ENCODE measurements at places on chromosomes 4 and X.

DNA sequence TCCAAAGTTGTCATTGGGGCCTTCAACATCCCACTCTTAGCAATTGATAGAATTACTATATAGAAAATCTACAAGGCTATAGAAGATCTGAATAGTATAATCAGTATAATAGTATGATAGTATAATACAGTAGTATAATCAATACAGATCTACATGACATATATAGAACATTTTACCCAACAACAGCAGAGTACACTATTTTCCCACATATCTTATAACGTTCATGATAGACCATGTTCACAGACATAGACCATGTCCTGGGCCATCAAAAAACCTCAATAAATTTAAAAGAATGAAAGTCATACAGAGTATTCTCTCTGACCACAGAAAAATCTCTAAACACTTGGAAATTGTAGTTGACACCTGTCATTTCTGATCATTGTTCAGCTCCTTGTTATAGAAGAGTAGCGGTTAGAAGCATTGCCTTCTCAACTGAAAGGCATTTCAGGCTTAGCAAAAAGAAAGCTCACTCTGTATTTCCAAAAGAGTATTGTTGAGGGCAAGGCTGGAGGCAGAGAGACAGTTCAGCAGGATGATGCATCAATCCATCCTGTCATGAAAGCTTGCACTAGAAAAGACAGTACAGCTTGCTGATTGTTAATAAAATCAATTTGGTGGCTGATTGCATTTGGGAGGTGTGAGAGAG is 38.8 kb upstream of the ARMCX5 start:
- no peak for DNase-seq

- no peak for DNase-seq
Measured at GRCh38 chr4:37535872-37536271, 150.3 kb downstream of the RELL1 start.

DNA sequence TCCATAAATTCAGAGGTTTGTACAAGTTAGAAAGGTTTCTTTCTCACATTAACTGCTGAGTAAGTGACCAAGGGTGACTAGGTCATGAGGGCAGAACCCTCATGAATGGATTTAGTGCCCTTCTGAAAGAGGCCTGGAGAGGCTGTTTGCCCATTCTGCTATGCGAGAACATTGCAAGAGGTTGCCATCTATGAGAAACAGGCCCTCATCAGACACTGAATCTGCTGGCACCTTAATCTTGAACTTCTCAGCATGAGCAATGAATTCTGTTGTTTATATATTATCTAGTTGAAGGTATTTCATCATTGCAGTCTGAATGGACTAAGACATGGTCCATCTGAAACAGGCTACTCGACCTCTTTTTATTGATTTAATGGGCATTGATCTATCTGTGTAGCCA is 96.2 kb upstream of the GPRIN3 start:
- DNase-seq = no peak

- no peak for DNase-seq
Measured at GRCh38 chr4:128311659-128312403, 24.2 kb upstream of the PGRMC2 start.

DNA sequence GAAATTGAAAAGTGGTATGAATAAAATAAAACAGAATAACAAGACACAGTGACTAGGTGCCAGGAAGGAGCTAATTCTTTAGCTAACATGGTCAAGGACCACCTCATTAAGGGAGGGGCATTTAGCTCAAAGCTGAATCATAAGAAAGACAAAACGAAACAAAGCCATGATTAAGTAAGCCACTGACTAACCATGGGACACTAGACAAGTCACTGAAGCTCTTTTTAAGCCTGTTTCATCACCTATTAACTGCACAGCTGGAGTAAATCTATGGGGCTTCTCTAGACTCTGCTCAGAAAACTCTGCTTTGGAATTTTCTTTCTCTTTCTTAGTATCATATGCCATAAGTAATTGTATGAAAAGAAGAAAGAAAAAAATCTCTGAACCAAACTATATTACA is 49.8 kb upstream of the C1QTNF7 start:
- DNase-seq = no peak

DNA sequence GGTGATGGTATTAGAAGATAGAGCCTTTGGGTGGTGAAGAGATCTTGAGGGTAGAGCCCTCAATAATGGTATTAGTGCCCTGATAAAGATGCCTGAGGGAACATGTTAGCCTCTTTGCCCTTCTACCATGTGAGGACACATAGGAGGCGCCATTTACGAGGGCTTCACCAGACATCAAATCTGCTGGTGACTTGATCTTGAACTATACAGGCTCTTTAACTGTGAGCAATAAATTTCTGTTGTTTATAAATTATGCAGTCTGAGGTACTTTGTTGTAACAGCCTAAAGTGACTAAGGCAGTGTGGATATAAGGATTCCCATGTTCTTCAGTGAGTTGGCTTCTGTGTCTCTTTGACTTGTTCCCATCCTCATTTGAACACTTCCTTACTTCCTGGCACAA is 11.8 kb downstream of the MOB1B start:
- DNase-seq = no peak

GRCh38 chr4:153663667-153664066 is 20.4 kb upstream of the TLR2 start:
- no peak for DNase-seq

DNA sequence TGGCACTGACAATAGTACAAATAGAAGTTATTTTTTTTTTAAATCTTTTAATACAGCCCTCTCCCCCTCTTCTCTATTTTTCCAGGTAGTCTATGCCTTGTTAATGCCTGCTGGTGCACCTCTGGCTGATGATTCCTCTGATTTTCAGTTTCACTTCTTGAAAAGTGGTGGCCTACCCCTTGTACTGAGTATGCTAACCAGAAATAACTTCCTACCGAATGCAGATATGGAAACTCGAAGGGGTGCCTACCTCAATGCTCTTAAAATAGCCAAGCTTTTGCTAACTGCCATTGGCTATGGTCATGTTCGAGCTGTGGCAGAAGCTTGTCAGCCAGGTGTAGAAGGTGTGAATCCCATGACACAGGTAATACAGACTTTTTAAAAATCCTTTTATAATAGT is 99.1 kb downstream of the USP9X start:
- no peak for DNase-seq

- no peak for DNase-seq
Measured at GRCh38 chr4:3819210-3819919, 53.2 kb downstream of the ADRA2C start.

- no peak for DNase-seq
Measured at GRCh38 chr4:156781852-156782251, 189.7 kb downstream of the PDGFC start.

DNA sequence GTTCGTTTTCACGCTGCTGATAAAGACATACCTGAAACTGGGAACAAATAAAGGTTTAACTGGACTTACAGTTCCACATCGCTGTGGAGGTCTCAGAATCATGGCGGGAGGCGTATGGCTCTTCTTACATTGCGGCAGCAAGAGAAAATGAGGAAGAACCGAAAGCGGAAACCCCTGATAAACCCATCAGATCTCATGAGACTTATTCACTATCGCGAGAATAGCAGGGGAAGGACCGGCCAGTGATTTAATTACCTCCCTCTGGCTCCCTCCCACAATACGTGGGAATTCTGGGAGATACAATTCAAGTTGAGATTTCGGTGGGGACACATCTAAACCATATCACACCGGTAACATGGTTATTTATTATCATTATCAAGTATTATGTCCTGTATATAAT is 2204.5 kb downstream of the ARAP2 start:
- DNase-seq = no peak

DNA sequence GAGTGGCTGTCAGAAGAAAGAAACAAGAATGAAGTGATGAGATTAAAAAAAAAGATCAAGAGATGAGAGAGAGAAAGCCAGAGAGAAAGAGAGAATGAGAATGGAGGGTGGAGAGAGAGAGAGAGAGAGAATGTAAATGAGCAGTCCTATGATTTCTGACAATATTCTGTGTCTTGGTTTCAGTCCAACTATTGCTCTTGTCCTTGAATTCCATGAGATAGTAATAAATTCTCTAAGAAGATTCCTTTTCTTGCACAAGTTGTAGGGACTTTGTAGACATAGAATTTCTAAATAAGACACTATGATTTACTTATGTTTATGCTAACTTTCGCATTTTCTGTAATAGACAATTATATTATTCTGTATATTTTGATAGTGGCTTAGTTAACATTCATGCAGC is 149.6 kb upstream of the CTSO start:
- no peak for DNase-seq

DNA sequence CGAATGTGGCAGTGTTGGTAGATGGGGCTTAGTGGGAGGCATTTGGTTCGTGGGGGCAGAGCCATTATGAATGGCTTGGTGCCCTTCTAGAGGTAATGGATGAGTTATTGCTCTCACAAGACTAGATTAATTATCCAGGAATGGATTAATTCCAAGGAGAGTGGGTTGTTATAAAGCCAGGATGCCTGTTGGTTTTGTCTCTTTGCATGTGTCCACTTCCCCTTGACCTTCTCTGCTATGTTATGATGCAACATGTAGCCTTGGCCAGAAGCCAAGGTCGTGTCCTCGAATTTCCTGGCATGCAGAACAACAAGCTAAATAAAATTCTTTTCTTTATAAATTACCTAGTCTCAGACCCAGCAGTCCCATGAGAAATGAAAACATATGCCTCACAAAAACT is 111.2 kb upstream of the PLS3 start:
- DNase-seq = no peak

DNA sequence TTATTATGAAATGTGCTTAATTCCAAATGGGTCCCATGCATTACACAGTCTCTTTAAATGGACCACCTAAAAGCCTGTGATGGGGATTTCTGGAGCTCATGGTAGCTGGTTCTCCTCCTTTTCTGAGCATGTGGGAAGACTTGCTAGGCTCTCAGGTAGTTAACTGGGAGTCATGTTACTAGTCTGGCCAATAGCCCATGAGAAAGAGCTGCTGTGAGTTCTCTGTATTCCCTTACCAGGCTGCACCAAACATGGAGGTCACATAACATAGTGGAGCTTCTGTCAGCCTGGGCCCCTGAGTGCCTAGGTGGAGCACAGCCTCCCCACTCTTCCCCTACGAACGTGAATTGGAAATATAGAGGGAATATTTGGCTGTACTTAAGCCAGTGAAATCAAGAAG is 198.4 kb downstream of the MAML3 start:
- no peak for DNase-seq

DNA sequence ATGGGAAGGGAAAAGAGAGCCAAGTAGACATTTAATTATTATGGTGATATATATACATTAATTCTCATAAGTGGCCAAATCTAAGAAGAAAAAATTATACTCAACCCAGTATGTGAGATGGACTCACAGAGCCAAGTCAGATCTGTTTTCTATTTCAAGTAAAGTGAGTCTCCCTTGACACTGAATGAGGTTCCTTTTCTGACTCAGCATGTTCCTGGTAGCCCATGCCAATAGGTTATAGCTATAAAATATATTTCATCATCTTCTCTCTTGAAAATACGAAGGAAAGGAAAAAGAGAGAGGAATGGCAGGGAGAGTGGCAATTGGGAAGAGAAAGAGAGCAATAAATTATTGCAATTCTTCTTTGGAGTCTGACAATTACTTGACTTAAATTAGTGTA is 68.8 kb upstream of the GRIA2 start:
- DNase-seq = no peak

GRCh38 chr4:183098019-183098722 is 886 bp upstream of the WWC2 start:
- DNase-seq = no peak

- no peak for DNase-seq
Measured at GRCh38 chrX:71162981-71163380, 18.3 kb downstream of the NLGN3 start.

GRCh38 chr4:185290656-185291055 is 81.3 kb downstream of the SNX25 start:
- DNase-seq = no peak

- DNase-seq = no peak
Measured at GRCh38 chrX:23659339-23659738, 8.0 kb upstream of the PRDX4 start.

DNA sequence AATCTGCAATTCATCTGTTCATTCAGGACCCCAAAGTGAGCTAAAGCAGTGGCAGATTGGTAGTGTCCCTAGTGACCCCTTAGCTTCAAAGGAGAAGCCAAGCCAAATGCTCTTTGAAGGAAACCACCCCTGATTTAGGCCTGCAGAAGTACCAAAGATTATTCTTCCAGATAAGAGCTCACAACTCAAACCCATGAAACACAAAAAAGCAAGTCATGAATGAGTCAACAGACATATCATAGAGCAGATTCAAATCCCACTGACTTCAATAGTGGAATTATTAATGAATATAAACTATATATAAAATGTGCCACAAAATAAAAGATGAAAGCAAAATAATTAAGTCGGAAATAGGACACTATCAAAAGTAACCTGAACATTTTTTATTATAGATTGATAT is 197.6 kb downstream of the SCFD2 start:
- no peak for DNase-seq

- DNase-seq = no peak
Measured at GRCh38 chr4:38185406-38186144, 225.4 kb downstream of the PTTG2 start.

GRCh38 chr4:174404677-174405076 is 117.6 kb downstream of the HPGD start:
- no peak for DNase-seq

GRCh38 chr4:121789960-121790829 is 10.9 kb upstream of the EXOSC9 start:
- no peak for DNase-seq

DNA sequence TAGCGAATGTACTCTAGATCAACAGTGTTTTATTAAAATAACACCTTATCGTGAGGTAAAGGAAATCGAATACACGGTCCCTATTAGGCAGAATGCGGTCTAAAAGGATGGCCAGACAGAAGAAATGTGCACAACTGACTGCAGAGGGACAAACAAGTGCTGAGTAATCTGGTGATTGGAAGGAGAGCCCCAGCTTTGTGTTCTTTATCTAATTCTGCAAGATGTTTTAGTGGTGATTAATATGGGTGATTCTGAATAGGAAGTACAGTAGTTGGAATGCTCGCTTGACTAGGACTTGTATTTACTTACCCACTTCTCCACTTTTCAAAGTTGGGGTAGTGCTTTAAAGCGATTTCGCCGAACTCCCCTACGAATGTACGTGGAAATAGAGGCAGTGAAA is 1.2 kb downstream of the WDR44 start:
- no peak for DNase-seq

GRCh38 chr4:145840162-145840768 is 98.4 kb downstream of the ZNF827 start:
- no peak for DNase-seq

DNA sequence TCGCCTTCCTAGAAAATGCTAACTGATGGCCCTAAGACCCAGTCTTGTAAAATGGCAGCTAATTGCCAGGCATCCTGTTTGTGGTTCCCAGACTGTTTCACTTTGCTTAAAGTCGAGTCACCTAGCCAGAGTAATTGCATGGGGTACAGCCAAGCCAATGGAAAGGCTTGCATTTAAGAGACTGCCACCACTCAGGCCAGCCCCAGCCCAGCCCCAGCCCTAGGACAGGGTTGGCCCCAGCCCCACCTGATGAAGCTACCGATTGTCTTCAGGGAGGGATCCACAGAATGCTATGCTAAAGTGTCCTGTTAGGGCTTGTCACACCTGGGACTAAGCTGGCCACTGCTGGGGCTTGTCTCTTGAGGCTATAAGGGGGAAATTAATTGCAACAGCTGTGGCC is 194.6 kb upstream of the KLF3 start:
- DNase-seq = no peak

All from stimulated activated CD8-positive, alpha-beta memory T cell treated with anti-CD3 and anti-CD28 coated beads, Interleukin-7, amount 100 ng/mL, for 1 hour (primary cell).